ENCODE measurements at places on chromosomes 13 and 19.

DNA sequence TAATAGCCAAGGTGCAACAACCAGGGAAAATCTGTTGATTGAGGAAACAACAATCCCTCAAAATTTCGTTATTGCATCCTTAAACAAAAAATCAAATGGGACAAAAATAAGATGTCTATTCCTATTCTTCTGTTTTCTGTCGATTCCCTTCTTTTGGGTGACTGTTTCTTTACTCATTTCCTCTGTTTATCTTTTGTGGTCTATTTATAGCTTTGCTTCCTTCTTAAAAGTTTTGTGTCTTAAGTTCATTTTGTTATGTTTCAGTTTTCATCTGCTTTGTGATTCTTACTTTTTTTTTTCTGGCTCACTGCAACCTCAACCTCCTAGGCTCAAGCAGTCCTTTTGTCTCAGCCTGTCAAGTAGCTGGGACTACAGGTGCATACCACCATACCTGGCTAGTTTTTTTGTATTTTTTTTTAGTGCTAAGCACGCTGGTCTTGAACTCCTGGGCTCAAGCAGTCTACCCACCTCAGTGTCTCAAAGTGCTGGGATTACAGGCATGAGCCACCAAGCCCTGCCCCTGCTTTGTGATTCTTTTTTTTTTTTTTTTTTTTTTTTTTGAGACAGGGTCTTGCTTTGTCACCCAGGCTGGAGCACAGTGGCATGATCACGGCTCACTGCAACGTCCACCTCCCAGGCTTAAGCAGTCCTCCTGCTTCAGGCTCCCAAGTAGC is 10.4 kb downstream of the ZNF146 start:
- DNase-seq: no peak

DNA sequence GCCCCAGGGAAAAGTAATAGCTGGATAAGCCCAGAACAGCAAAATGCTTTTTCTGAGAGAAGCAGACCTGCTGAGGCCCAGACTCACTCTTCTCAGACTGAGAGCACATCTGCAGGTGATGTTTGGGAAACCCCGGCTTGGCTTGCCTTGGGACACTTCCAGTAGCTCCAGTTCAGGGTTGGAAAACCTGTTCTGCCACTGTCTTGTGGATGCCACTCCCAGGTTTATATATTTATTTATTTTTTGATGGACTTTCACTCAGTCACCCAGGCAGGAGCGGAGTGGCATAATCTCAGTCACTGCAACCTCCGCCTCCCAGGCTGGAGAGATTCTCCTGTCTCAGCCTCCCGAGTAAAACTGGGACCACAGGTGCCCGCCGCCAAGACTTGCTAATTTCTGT is 8.0 kb upstream of the SMARCA4 start:
- DNase-seq: no peak

DNA sequence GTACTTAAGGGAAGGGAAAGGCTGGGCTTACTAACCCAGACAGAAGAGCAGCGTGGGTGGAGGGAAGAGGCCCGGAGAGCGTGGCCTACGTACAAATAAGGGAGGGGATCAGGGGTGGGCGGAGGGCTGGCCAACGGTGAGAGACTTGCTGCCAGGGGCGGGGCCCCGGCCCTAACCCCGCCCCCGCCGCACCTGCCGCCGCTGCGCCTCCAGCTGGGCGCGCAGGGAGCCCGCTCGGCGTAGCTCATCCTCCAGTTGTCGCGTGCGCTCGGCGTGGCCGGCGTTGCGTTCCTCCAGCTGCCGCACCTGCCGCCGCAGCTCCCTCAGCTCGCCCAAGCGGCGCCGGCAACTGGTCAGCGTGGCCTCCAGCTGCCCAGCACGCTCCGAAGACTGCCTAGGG is 5.7 kb downstream of the HOOK2 start:
- peak; percentile 68 for DNase-seq

DNA sequence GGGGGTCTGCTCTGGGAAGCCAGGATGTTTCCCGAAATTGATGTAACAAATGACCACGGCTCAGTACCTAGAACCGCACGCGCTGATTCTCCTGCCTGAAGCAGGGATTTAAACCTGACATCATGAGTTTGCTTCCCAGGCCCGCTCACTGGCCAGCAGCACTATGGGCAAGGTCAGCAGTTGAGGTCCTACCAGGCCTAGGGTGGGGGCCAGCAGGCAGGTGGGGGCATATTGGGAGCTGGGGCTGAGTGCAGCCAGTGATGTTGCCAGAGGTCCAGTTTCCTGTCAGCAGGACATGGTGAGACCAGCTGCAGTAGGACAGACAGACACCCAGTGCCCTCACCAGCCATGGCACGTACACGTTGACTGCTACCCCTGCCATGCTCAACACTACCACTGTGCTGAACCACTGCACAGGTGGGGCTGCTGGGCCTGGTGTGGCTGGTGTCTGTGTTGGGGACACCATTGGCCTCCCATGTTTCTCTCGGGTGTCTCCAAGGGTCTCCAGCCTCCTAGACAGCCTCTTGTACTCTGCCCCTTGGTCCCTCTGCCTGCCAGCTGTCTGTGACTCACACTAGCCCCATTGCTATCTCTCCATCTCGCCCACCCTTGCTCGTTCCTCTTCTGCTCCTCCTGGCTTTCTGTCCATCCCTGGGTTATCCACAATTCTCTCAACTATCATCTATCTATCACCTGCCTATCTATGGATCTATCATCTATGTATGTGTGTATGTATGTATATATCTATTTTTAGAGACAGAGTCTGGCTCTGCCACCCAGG is 1.1 kb upstream of the C19orf85 start:
- DNase-seq: no peak

DNA sequence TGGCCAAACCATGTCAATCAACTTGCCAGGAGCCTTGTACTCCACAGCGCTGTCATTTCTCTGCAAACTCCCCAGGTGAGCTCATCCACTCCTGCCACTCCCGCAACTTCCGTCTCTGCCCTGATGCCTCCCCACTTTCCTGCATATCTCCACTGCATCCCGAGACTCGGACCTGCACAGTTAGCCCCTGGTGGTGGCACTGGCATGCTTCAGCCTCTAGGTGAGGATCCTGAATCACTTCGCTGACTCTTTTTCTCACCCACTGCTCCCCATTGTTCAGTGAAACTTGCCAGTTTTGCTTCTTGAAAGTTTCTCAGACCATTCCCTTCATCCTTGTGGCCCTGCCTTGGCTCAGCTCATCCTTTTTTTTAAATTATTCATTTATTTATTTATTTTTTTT is 3.4 kb upstream of the CTU1 start:
- DNase-seq: no peak
